NCI-H524 (cell line): ENCODE measurements at places on chromosomes 12 and 14.

- DNase-seq: no peak
These were observed 529 bp downstream of the RPLP0 start for GRCh38 chr12:120200364-120200800.

- DNase-seq: no peak
These were observed 175.8 kb upstream of the TMEM132C start for GRCh38 chr12:128091101-128091720.

DNA sequence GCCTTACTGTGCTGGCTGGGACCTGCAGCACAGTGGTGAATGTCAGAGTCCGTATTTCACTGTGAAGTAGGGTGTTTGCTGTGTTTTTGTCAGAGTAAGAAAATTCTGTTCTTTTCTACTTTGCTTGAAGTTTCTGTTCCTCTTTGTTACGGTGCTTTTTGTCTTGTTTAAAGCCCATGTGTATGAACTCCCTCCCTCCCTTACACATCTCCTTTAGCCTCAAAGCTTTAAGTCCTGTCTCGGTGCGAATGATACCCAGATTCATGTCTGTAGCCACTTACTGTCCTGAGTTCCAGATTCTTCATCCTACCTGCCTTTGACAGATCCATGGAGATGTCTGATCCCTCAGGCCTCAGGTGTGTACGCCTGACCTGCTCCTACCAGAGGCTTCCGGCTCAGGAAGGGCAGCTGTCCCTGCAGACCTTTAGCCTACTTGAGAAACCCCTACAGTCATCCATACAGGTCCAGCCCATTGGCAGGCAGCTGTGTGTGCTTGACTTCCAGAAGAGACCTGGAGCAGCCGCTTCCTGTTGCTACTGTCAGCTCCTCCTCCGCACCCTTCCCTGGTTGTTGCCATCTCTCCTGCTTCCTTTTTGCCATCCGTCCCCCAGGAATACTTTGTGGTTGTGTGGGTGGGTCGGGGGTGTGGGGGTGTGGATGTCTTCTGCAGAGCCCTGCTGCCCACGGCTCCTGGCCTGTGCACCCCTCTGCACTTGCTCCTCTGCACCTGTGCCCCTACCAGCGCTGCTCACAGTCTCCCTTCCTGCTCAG, 72.9 kb downstream of the DDX51 start:
- DNase-seq: no peak

GRCh38 chr12:31558521-31558920, 32.4 kb downstream of the DENND5B start:
- no peak for DNase-seq

DNA sequence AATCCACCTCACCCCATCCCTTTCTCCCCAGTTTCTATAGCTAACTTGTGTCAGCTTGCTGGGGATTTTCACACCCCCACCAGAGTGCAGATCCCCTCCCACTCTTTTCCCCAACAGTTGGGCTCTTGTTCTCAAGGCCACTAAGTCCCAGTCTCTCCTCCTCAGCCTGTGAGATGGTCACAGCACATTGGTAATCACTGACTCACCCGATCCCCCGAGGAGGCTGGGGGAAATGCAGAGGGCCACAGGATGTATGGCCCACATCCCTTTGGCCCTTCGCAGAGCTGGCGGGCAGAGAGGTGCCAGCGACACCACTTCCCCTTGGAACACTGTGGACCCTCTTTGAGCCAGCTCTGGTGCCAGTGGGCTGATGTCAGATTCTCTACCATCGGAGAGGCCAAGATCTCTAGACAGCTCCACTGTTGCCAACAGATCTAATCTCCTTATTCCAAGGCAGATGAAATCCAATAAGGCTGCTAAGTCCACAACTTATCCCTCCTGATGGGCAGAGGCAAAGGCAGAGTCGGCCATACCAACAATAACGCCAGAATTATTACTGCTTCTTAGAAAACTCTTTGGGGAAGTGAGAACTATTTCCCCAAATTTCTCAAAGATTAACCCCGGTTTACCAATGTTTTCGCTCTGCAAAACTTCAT, 1.6 kb downstream of the FMNL3 start:
- no peak for DNase-seq

- DNase-seq: no peak
These were observed 1016.4 kb downstream of the NRXN3 start for GRCh38 chr14:79186523-79186922.

DNA sequence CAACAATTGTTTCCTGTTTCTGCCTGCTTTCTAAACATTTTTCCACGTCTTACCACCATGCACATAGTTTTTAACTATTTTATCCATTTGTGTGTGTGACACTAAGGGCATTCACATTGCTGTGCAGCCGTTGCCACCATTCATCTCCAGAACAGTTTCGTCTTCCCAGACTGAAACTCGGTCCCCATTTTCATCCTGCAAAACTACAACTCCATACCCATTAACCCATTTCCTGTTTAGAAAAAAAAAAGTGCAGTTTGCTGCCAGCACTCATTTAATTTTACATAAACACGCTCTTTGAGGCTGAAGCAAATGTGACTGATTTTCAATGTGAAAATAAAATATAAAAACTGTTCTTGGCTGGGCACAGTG, 15.5 kb downstream of the UBC start:
- DNase-seq: no peak

- DNase-seq: no peak
These were observed 337.0 kb upstream of the CLEC14A start for GRCh38 chr14:38592764-38593442.

GRCh38 chr14:89672636-89673511, 255.8 kb upstream of the FOXN3 start:
- DNase-seq: no peak

GRCh38 chr14:103094406-103095209, at the start of gene EXOC3L4:
Gene EXOC3L4 (plus strand): TSS chr14:103094725. CDS start chr14:103100220, 5,495 bp downstream.
- DNase-seq: no peak

DNA sequence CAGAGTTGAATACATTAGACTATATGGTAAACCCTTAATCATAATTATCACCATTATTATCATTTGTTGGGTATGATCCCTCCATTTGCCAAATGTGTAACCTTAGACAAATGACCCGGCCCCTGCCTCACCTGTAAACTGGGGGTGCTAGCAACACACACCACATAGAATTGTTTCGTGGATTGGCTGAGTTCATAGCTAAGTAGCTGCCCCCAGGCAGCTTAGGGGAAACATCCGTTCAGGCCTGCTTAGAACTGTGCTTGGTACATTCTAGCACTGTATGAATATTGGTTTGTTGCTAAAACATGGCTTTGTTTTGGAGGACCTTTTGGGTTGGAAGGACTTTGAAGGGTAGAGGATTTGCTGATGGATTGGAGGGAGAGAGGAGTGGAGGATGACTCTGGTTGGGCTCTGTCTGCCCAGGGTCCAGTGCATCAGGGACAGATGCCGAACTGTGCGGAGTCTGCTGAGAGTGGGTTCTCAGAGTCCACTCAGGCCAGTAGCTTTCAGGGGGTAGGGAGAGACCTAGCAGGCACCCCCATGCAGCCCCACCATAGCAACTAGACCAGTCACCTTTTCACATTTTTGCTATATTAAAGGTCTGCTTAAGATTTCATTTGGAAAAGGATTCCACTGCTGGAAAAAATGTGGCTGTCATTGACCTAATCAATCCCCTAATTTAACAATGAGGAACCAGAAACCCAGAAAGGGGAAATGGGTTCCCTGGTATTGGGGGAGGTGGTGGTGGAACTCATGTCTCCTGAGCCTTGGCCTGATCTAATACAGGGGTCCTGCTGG, 2.2 kb downstream of the RIN3 start:
- no peak for DNase-seq

- DNase-seq: no peak
These were observed 127.2 kb downstream of the BCAT1 start for GRCh38 chr12:24821691-24822090.

- no peak for DNase-seq
These were observed 525 bp upstream of the FAR2 start for GRCh38 chr12:29148596-29148910.

GRCh38 chr14:69632164-69632563, 20.8 kb downstream of the SUSD6 start:
- DNase-seq: peak; percentile 48

DNA sequence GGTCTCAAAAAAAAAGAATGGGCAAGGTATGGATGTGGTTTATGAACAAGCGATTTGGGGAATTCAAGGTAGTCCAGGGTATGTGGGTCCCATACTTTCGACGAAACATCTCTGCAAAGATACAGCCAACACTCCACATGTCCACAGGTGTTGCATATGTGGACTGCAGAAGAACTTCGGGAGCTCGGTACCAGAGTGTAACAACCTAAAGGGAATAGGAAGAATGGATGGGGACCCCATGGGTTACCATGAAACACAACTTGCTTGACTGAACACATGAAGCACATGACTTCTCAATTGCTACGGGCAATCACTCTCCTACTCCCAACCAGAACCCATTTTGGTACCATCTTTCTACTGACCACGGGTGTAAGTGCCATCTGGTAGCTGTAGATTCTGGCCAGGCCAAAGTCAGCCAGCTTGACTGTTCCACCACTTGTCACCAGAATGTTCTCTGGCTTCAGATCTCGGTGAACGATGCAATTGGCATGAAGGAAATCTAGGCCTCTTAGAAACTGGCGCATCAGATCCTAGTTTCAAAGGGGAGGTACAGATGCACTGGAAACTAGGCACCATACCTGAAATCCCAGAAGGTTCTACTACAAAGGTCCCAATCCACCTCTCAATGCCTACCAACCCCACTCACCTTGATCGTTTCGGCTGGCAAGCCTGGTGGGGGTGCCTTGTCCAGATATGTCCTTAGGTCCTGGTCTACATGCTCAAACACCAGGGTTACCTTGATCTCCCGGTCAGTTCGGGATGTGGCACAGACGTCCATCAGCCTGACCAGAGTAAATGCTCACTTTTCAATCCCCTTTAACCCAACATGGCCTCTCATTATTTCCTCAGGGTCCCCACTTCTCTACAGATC, 1.3 kb downstream of the CDK4 start:
- no peak for DNase-seq

DNA sequence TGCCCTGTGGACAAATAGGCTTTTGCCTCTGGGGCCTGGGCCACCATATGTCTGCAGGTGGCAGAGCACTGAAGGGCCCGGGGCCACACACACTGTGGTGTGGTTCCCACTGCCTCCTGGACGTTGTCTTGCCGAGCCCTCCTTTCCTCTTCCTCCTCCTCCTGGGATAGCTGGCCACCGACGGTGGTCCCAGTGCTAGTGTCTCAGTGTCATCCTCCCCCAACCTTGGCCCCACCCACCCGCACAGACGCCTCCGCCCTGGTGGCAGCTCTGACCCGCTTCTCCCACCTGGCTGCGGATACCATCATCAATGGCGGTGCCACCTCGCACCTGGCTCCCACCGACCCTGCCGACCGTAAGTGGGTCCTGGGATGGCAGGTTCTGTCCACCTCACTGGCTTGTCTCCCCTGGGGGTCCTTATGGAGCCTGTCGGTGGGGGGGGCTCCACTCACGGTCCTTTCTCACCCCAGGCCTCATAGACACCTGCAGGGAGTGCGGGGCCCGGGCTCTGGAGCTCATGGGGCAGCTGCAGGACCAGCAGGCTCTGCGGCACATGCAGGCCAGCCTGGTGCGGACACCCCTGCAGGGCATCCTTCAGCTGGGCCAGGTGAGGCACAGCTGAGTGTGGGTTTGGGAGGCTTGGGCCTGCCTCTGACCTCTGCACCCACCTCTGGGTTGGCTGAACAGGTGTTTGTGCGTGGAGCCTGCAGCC, 23.5 kb downstream of the HIP1R start:
- no peak for DNase-seq

- DNase-seq: no peak
These were observed 38.0 kb upstream of the FBXO21 start for GRCh38 chr12:117228239-117228638.

- no peak for DNase-seq
These were observed at the start of gene OAS2 for GRCh38 chr12:112978163-112979040. Gene OAS2 (plus strand): TSS chr12:112978519. CDS start chr12:112978609, 90 bp downstream.

DNA sequence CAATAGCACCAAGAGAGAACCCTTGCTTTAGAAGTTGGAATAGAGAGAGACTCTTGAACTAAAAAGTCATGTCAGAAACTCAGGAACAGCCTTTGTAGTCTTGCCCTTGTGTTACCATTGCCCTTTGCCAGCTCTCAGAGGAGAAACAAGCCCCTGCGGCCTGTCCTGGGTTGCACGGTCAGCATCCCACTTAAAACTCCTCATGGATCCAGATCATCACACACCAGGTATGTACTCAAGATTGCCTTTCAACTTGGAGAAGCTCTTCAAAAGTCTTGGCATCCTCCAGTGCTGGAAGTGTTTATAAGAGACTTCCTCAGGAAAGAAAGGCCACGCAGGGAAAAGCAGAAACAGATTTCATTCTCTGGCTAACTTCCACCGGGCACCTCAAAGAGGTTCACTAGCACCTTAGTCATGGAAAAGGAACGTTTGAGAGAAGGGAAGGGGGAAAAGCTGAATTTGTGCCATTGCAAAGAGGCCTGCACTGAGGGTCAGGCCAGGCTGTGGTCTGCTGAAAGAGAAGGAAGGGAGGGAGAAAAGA, 594.2 kb downstream of the MED13L start:
- DNase-seq: no peak

DNA sequence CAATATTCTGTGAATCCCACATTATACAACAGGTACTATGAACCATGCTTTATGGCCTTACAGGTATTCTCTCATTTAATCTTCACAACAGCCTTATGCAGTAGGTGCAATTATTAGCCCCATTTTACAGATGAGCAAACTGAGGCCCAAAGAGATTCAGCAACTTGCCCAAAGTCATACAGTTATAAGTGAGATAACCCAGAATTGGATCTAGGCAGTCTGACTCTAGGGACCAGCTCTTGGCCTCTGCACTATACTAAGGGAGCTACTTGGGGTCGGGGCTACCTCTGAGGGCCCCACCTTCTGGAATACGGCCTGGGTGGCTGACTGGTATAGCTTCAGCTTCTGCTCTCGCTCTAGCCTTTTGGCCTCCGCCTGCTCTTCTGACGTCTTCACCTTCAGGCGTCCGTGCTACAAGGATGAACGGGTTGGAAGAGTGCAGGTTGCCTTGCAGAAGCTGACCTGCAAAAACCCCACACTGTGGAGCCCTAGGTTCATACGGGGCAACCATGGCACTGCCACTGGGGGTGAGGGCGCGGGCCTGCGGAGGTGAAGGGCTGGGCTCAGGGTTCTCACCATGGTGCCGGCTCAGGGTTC, 762 bp downstream of the RABGGTA start:
- DNase-seq: peak; percentile 57

DNA sequence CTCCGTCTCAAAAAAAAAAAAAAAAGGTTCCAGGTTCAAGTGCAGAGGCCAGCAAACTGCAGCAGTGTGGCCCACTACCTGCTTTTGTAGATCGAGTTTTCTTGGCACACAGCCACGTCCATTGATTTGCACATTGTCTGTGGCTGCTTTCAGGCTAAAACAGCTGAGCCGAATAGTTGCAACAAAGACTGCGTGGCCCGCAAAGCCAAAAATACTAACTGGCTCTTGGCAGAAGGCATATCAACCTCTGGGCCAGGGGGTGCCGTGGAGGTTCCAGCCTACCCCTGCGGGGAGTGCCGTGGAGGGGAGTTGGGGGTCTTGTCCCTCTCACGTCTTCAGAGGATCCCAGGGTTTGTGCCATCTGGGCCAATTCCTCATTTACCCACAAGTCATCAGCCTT, 170.1 kb downstream of the ADGRD1 start:
- DNase-seq: no peak

DNA sequence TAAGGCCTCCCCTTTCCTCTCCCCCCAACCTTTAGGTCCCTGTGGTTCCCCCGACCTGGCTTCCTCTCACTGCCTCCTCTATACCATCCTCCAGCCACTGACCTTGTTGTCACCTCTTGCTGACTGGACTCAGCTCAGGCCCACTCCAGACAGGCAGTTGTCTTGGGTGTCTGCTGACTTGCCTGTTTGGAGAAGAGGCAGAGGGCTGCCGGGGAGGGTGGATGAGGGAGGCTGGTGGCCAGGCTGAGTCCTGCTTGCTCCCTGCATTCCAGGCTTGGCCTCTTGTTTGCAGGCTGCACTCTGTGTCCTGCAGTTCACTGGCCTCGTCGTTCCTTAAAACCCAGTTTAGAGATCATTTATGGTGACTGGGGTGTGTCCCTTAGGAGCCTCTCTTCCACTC, 31.0 kb upstream of the RD3L start:
- no peak for DNase-seq
